PC-9 (cell line): ENCODE measurements at places on chromosomes 6 and 20. TPM values are rescaled to one million over a fixed set of nuclear protein-coding genes. Genes with fewer than 3 reads are reported as not detected.

The SMPDL3A gene
- total RNA-seq, result 2.4 TPM in 2 replicates

DNA sequence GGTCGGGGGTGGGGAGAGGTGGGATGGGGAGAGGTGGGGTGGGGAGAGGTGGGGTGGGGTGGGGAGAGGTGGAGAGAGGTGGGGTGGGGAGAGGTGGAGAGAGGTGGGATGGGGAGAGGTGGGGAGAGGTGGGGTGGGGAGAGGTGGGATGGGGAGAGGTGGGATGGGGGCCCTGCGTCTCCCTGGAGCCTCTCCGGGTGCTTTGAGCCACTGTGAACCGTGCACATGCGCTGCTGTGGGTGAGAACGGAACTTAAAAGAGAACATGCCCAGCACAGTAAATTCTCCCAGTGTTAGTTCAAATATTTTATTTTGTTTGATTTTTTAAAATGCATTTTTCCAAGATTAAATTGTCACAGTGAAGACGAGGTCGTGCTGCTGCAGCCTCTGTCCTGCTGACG, 16.7 kb downstream of the SS18L1 start:
- DNase-seq, result no peak

The MYT1 gene
- 0.18 TPM in 1 of 2 replicates, not detected in the other for total RNA-seq

- DNase-seq, result no peak
Measured at GRCh38 chr6:14883921-14884320, 361.9 kb upstream of the JARID2 start.

GRCh38 chr20:49203746-49204145, 15.5 kb upstream of the DDX27 start:
- no peak for DNase-seq

GRCh38 chr6:80005406-80005805, 957 bp downstream of the TTK start:
- DNase-seq, result no peak
